ENCODE measurements at places on chromosomes 13 and 19.

DNA sequence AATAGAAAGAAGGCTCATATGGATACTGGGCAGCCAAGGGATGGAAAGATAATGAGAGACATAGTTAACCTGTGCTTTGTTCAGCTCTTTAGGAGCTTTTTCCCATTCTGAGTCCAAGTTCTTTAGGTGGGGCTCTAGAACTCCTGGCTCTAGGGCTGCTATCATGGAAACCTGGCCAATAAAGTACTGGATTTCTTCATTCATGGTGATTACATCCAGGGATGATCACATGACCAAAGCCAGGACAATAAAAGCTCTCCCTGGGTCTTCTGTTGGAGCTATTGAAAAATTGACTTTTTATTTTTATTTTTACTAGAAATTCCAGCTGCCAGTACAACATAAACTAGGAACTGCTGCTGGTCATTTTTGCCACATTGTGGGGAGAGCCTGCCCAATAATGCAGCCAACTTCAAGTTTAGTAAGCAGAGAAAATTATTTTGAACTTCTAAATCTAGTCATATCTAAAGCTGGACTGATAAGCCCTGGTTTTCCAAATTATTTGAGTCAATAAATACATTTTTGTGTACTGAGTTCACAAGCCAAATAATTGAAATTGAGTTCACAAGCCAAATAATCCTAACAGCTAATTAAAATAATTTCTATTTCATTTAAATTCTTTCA, 224.9 kb upstream of the STARD13 start:
- DNase-seq, result no peak

DNA sequence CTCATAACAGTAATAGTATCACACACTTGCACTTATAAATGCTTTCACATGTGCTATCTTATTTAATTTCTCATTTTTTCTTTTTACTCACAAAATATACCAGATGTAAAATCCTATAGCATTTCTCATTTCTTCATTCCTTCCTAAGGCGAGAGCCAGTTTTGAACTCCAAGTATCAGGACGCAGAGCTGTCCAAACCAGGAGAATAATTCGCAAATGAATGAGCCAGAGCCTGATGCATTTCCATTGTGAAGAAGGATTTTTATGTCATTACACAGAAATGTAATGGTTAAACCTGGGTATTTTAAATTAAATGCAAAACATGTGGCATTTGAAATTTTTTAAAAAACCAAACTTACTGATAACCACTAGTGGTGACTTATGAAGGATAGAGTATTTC, 244.3 kb downstream of the RGCC start:
- no peak for DNase-seq

GRCh38 chr13:24040835-24041234, 119.7 kb upstream of the SPATA13 start:
- DNase-seq, result no peak

DNA sequence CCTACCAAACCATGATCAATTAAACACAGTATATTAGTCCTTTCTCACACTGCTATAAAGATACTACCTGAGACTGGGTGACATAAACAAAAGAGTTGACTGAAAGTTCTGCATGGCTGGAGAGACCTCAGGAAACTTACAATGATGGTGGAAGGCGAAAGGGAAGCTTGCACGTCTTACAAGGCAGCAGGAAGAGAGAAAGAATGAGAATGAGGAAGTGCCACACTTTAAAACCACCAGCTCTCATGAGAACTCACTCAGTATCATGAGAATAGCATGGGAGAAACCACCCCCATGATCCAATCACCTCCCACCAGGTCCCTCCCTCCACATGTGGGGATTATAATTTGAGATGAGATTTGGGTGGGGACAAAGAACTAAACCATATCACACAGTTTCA, 324.9 kb upstream of the ZNF507 start:
- DNase-seq, result no peak

DNA sequence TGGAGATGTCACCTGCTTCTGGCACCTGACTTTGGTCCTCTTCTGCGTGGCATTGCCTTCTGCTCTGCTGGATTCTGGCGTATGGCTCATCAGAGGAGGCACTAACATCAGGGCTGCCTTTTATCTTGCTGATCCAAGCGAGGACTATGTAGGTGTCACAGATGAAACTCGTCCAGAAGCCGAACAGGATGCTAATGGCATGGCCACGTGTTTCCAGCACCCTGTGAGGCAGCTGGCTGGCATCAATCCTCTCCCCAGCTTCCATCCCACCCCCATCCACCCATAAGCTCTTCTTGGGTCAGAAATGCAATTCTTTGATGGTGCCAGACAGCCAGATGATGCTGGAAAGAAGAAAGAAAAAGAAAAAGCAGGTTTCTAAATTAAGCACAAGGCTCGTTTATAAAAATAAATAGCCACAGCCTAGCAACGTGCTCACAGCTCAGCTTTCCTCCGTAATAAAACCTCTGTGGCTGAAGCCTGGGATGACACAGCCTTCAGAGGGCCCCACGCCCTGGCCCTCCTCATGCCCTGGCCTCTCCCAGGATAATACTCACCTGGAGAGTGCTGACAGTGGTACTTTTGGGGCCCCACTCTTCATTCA, 212.9 kb upstream of the SERP2 start:
- no peak for DNase-seq

Measured in activated T-helper 9 cell treated with anti-CD3 and anti-CD28 coated beads, Interleukin-2, amount 50 U/mL, for 16 hours (primary cell).